ENCODE measurements at places on chromosomes 3 and 15.

GRCh38 chr3:126620738-126621137, 34.2 kb downstream of the TXNRD3 start:
- DNase-seq = no peak

- no peak for DNase-seq
These were observed 23.9 kb upstream of the NR2C2 start for GRCh38 chr3:14923476-14923875.

DNA sequence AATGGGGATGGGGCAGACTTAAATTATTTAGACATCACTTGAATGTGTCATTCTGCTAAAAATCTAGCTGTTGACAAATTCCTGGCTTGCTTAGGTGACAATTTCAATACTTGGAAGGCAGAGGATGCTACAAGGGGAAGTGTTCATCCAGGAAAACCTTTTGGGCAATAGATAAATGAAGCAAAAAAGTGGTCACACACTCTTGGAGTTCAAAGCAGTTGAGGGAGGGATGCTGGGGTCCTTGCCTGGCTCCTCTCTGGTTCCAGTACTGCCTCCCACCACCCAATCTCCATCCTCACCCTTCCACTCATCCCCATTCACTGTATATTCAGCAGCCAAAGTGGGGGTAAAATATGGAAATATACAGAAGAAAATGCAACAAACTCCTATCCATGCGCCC, 52.6 kb upstream of the FRMD4B start:
- DNase-seq = no peak

- no peak for DNase-seq
These were observed 311.6 kb upstream of the CNTN4 start for GRCh38 chr3:1787094-1787493.

GRCh38 chr3:186141790-186142189, 32.9 kb upstream of the ETV5 start:
- no peak for DNase-seq

DNA sequence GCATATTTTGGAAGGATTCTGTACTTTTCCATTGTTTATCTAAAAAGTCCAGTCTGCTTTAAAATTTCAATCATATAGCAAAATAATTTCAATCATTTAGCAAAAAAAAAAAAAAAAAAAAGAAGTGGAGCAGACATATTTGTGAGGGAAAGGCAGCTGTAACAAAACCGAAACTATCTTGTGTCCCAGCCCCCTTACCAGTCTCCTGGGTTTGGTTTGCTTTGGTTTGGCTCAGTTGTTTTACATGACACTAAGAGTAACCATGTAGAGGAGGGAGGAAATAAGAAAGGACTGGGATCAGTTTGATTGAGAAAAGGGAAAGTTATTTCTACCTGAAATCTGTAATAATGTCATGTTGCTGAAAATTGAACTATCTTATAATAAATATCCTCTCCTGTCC, 158.8 kb upstream of the GADL1 start:
- DNase-seq = no peak

- DNase-seq = peak; percentile 41
These were observed 611 bp upstream of the BNIP2 start for GRCh38 chr15:59689626-59690236.

- DNase-seq = no peak
These were observed 15.7 kb downstream of the GOLIM4 start for GRCh38 chr3:168080022-168080421.

DNA sequence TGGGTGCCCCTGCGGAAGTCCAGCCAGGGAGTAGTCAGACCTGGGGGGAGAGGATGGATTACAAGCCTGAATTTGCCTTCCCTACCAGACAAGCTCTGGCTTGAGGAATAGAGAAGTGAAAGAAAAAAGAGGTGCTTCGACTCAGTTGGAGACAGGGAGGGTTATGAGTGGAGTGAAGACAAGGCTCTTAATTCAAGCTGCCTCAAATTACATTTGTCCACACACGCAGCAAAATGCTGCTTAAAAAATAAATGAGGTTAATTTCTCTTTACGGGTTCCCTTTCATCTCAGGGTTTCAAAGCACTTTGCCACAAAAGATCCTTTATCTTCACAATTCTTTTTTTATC, 49.0 kb upstream of the SLC4A7 start:
- no peak for DNase-seq

DNA sequence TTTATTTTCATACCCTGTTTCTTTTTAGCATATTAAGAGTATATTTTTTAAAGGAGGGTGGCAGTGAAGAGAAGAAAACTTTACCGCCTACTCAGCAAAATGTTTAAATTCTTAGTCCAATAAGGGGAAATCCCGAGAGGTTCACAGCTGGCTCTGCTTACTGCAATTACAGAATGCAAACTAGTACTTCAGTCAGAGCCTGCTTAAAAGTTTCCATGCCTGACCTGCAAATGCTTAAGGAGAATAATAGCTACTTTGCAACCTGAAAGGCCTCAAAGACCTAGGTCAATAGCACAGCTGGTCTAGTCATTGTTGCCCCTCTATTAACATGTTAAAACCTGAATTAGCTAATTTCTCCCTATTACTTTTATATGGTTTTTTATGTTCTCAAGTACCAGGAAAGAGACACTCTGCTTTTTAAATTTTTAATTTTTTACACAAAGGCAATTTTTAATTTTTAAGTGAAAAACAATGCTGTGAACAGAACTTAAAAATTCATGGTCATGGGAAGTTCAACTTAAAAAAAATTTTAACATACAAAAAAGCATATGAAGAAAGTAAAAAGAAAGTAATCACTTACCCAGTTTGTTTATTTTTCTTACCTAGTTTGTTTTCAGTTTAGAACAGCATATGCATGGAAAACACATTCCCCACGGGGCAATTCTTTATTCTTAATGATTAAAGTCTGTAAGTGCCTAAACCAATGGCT, 79.2 kb downstream of the P3H2 start:
- DNase-seq = no peak

DNA sequence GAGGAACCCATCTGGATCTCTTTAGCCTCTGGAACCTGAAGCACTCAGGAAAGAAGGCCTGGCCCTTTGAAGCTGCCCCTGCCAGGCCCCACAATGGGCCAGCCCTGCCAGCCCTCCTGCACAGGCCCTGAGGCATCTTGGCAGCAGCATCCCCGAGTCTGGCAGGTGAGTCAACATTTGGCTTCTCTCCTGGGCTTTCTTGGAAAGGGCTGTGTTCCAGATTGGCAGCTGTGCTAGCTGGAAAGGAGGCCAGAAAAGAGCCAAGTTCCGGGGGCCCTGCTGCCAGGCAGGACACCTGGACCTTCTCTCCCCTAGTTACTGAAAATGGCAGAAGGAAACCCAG, 187.2 kb downstream of the SHQ1 start:
- DNase-seq = no peak

- DNase-seq = no peak
These were observed 5.9 kb upstream of the GHSR start for GRCh38 chr3:172454180-172454579.

Data from activated T-helper 1 cell treated with Interleukin-2 at 50 U/mL for 16 hours (primary cell).